ENCODE measurements at places on chromosomes 3 and 15.
A peak's percentile ranks its signal among the peaks of the same experiment; 100 is the strongest.

DNA sequence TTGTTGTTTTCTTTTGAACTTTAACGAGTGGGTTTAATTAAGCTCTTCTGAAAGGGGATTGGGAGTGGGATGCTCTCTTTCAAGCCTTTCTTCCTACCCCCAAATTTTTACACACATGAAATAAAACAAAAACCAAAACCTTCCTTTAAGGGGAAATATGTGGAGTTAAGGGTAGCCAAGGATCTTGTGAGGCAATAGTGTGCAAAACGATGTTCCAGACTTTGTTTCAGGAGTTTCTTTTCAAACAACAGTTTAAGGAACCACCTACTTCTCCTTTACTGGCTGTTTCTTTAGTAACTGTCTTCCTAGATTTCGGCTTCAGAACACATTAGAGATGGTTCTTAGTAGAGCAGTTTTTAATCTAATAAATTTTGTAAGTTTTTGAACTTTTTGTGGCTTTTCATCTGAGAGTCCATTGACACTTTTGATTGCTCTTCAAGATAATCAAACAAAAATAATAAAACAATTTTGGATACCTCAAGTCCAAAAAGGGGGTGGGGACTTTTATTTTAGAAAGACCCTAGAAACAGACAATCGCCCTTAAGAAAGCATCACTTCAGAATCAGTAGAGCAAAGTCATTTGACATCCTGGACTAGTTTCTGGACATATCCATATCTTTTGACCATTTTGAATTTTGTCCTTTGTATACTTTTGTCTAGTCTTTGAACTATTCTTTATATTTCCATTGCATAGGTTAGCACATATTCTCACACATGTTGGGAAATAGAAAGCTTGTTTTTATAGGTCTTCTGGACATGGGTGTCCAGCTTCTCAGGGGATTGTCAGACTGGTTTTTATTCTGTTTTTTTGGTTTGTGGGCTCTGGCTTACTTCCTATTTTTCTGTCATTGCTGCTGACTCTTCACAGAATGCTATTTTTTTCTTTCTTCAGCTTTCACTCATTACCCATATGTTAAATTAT, 6.0 kb downstream of the DIPK2A start:
- no peak for DNase-seq

- DNase-seq = peak; percentile 55
These were observed 409.7 kb downstream of the SOX2 start for GRCh38 chr3:182121401-182121800.

- no peak for DNase-seq
These were observed 495 bp upstream of the COL7A1 start for GRCh38 chr3:48595526-48596121.

DNA sequence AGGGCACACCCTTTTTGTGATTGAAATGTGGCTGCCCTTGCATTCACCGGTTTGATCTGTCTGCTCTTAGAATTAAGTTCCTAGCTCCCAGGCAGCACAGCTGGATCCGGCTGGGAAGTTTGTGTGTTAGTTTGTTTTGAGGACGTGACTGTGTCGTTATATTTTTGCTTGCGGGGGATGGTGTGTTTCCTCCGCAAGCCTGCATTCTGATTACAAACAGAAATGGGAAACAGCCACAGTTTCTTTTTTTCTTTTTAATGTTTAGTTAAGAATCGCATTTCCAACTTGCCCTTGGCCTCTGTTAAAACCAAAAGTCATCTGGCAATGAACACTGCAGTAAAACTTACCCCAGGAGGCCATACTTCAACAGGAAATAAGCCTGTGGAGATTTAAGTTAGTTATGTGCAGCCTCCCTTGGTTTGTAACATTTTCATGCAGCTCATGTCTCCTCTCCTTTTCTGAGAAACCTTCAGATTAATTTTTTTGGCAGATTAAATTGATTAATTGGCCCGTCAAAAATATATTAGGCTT, 888 bp downstream of the TMOD3 start:
- DNase-seq = peak; percentile 35

GRCh38 chr3:107367353-107367752, 9.9 kb upstream of the CCDC54 start:
- DNase-seq = no peak

GRCh38 chr15:66965201-66965900, 100.1 kb upstream of the SMAD3 start:
- DNase-seq = no peak

GRCh38 chr3:158781849-158782248, 20.0 kb upstream of the MFSD1 start:
- no peak for DNase-seq

GRCh38 chr3:106088304-106088703, 219.5 kb upstream of the CBLB start:
- DNase-seq = no peak

- DNase-seq = no peak
These were observed 65.3 kb downstream of the ADAMTS17 start for GRCh38 chr15:100276506-100276905.

- peak; percentile 87 for DNase-seq
These were observed 75.6 kb upstream of the SNTN start for GRCh38 chr3:63576846-63577245.

DNA sequence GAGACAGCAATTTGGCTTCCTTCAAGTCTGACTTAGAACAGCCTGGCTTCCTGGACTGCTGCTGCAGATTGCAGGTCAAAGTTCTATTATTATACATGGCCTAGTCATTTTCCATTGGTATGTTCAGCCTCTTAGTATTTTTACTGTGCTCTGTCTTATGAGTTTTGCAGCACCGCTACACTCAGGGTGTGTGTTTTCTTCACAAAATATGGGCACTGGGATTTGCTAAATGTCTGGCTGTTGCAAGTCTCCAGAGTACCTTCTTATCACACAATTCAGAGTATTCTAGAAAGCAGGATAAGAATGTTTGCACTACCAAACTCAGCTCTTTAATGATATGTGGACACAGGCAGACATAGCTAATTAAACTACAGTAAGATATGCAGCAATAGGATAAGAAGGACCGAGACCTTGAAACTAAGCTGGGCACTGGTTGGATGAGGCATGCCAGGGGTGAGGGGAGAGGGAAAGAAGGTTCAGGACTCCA, 203.0 kb upstream of the PDZRN3 start:
- DNase-seq = no peak

DNA sequence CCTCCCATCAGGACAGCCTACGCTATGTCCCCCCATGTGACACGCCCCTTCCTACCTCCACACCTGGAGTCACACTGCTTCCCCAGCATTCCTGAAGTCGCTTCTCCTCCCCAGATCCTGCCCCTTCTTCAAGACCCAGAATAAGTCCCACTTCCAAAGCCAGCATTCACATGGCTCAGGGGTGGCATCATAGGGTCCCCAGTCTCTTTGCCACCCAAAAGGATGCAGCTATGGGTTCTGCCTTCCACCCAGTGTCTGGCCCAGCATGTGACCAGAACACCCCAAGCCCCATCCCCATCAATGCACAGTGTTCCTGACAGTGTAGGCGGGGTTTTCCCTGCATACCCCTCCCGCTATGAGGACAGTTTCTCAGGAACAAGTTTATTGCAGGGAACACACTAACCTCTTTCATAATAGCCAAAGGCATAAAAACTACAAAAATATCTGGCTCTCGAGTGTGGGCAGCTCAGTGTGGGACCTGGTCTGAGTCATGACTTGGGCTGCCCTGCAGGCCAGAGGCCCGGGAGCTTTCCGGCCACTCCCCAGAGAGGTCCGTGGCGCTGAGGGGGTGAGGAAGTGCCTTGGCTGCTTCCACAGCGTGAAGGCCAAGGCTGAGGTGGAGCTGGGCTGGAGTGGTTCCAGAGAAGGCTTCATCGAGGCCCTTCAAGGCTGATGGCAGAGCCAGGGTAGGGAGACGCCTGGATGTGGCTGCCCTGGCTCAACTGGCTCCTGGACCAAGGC, 5.8 kb downstream of the ISLR start:
- DNase-seq = no peak

GRCh38 chr3:156685752-156686151, 11.4 kb downstream of the TIPARP start:
- DNase-seq = peak; percentile 80

DNA sequence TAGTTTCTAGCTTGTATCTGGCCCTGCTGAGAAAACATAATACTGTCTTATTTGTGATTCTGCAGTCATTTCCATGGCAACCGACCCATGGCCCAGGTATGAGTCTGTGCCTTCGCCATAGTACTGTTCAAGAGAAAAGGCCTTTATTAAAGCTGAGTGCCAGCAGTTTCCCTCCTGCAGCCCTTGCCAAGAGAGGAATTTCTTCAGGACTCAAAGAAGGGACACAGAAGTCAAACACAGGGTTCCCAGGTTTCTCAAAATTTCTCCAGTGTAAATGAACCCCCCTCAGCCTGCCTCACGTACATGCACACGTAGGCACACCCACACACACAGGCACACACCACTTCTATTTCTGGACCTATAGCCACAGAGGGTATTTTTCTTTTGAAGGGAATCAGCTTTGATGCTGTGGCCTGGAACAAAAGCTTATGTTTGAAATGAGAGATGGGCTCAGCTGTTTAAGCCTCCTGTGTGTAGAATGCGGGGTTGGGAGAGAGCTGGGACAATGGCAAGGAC, 269.2 kb downstream of the PDCD6IP start:
- peak; percentile 17 for DNase-seq

DNA sequence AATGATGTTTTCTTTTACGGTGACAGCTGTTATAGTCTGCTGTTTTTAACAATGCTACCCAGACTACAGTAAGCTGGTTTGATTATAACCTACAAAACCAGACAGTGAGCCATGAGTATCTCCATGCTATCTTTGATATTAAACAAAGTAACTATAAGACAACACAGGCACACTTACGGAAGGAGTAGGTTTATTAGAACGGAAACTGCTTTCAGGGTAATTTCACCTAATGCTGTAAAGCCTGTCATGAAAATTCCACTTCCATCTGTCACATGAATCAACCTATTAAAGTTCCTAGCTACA, 33.0 kb downstream of the VPS13C start:
- DNase-seq = no peak

- peak; percentile 1 for DNase-seq
These were observed 84.6 kb downstream of the MESD start for GRCh38 chr15:80904998-80905397.

DNA sequence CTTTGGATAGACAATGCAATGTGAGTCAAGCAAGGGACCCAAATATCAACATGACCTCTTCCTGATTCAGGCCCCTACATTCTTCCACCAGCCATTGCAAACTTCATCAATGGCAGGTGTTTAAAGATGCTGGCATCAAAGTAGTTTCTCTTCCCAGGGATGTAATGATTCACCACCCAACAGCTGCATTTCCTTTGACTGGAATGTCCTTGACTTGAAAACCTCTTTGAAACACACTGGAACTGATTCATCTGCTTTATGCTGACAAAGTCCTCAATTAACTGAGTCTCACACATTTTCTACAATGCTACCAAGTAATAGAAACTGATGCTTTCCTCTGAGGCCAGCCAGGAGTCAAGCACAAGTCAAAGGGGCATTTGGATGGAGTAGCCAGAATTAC, 385.5 kb downstream of the GBE1 start:
- DNase-seq = no peak

DNA sequence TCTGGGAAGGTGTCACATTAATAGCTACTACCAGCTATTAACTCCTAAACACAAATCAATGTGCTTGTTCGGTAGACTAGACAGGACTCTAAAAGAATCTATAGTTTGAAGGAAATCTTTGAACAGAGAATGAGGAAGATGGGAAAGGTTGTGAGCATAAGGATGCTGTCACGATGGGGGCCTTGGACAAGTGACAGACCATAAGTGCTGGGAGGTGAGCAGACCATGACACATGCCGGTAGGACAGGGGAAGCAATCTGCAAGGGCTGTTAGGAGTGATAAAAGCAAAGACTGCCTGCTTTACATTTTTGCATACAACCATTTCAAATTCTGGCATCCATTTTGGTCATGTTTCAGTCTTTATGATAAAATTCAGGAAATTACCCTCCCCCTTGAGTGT, 645.8 kb downstream of the ROBO2 start:
- no peak for DNase-seq

GRCh38 chr3:156090126-156090525, 30.3 kb upstream of the KCNAB1 start:
- no peak for DNase-seq

GRCh38 chr3:191357909-191358308, 27.6 kb upstream of the UTS2B start:
- no peak for DNase-seq

GRCh38 chr15:99502182-99502581, 63.6 kb upstream of the MEF2A start:
- no peak for DNase-seq

DNA sequence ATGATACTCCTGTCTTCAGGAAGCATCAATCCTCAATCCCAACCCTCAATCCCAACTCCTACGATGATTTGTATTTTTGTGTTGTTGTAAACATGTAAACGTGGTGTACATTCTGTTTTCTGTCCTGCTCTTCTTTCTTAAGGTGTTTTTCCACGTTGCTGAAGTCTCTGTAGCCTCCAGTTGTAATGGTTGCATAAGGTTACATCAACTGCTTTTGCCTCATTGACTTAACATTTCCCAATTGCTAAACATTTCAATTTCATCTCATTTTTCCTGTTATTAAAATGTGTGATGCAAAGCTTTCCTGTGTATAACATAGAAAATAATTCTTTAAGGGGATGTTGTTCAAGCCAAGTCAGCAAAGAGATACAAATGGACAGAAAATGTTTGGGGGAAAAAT, 33.4 kb downstream of the HRH1 start:
- DNase-seq = no peak

Measured in NCI-H146 (cell line).